Urinary bladder (tissue), 4 donors: ENCODE measurements at places on chromosomes 11 and 22. TPM values are rescaled to one million over a fixed set of nuclear protein-coding genes. Genes with fewer than 3 reads are reported as not detected.

DNA sequence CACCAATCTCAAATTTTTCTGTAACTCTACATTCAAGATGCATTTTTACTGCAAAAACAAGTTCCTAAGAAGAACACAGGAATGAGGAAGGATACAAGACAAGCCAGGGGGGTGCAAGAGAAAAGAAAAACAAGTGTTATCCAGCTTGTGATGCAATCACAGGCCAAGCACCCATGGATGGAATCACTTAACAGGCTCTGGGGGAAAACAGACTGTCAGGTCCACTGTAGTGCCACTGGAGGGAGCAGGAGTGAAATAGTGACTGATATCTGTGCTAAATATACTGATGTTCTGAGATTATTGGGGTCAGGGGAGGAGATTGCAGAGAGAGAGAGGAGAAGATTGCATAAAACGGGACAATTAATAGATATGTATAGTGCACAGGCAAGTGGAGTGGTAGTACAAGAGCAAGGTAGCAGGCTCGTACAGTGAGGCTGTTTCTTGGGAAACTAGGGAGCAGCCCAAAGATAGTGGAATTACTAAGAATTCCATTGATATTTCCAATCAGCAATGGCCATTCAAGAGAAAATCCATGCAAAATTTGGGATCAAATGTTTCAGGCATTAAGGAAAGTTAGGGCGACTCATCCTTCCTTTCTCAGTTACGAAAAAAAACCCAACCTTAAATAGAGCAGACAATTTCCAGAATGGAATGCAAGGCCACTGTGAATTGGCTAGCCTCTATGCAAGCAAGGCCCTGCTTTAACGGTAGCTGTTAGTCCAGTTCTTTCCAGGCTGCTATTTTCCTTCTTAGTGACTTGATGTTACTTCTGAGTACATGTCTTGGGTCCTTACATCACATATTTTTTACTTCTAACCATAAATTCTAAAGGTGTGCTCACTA lies 52.2 kb upstream of the CEP126 start:
- no peak for DNase-seq

DNA sequence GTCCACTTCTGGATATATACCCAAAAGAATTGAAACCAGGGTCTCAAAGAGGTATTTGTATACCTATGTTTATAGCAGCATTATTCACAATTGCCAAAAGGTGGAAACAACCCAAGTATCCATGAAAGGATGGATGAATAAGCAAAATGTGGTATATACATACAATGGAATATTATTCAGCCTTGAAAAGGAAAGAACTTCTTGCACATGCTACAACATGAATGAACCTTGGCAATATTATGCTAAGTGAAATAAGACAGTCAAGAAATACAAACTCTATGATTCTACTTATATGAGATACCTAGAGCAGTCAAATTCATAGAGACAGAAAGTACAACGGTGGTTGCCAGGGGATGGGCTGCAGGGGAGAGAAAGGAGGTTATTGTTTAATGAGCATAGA lies 21.6 kb upstream of the PAK1 start:
- no peak for DNase-seq

- no peak for DNase-seq
Observed at GRCh38 chr11:34603129-34604001, 17.5 kb upstream of the EHF start.

- DNase-seq: no peak
Observed at GRCh38 chr22:26215736-26216135, 46.5 kb downstream of the SEZ6L start.

- DNase-seq: no peak
Observed at GRCh38 chr11:20632169-20632532, 32.7 kb downstream of the SLC6A5 start.

- no peak for DNase-seq
Observed at GRCh38 chr11:85705800-85706199, 19.8 kb upstream of the CCDC89 start.

- no peak for DNase-seq
Observed at GRCh38 chr11:1691878-1692707, 4.9 kb upstream of the KRTAP5-6 start.

- no peak for DNase-seq
Observed at GRCh38 chr11:100978442-100978841, 151.2 kb downstream of the PGR start.

SVIP gene
- 15.1 TPM for total RNA-seq

CDC42BPG gene
- total RNA-seq: 4.3 TPM
